ENCODE measurements at places on chromosomes 1 and 21. TPM values are rescaled to one million over a fixed set of nuclear protein-coding genes. Genes with fewer than 3 reads are reported as not detected.

GRCh38 chr1:246066573-246066972, 440.5 kb downstream of the SMYD3 start:
- H3K36me3 ChIP-seq: no peaks in the 10 kb centered on the region
- H3K4me3 ChIP-seq: peak overlapping the region; percentile 76
- H3K27ac ChIP-seq: no peak overlapping the region
- peaks cover 22% of the 10 kb centered on the region for H3K4me1 ChIP-seq
- H3K27me3 ChIP-seq: no peaks in the 10 kb centered on the region
- DNase-seq: peak; percentile 75

GRCh38 chr21:33668620-33669019, 26.3 kb downstream of the ITSN1 start:
- no peak overlapping the region for H3K27ac ChIP-seq
- no peaks in the 10 kb centered on the region for H3K4me1 ChIP-seq
- DNase-seq: no peak
- H3K4me3 ChIP-seq: no peak overlapping the region

DNA sequence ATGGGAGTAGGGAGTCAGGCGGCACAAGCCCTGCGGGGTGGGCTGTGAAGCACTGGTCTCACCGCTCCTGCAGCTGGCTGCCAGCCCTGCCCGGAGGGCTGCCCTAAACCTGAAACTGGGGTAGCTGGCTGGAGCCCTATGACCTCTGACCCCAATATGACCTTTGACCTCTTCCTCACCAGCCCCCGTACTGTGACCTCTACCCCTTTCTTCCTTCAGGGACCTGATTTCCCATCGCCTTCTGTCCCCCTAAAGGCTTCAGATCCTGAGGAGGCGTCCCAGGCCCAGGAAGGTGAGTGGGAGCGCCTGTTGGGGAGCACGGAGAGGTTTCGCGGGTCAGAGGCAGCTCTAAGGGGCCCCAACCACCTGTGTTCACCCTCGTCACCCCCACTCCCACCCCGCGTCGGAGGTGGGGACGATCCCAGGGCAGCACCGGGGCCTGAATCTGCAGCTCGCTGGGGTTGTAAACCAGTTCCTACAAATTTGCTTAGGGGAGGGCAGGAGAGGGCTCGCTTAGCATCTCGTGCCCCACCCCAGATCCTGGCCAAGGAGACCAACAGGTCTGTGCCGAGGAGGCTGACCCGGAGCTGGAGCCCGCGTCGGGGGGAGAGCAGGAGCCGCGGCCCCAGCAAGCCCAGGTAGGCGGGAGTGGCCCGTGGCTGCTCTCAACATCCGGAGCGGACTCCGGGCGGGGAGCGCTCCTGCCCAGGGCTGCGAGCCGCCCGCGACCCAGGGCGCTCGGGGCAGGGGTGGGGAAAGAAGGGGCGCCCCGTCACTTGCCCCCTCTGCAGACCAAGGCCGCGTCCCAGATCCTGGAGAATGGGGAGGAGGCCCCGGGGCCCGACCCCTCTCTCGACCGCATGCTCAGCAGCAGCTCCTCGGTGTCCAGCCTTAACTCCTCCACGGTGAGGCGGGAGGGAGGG, 7.3 kb downstream of the SYTL1 start:
- H3K36me3 ChIP-seq: no peaks in the 10 kb centered on the region
- H3K27me3 ChIP-seq: peaks cover 16% of the 10 kb centered on the region
- H3K27ac ChIP-seq: no peak overlapping the region
- DNase-seq: peak; percentile 92
- peak overlapping the region; percentile 73 for H3K4me3 ChIP-seq

DNA sequence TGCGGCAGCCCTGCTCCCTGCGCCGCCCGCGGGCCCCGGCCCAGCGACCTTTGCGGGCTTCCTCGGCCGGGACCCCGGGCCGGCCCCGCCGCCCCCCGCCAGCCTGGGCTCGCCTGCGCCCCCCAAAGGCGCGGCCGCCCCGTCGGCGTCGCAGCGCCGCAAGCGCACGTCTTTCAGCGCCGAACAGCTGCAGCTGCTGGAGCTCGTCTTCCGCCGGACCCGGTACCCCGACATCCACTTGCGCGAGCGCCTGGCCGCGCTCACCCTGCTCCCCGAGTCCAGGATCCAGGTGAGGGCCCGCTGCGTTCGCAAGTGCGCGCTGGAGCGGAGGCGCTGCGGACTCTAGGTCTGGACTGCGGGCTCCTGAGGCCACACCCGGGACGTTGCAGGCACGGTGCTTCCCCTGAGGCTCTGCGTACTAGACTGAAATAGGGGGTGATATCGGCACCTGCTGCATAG, 351 bp downstream of the MIXL1 start:
- H3K27me3 ChIP-seq: no peaks in the 10 kb centered on the region
- peak; percentile 81 for DNase-seq
- peaks cover 29% of the 10 kb centered on the region for H3K36me3 ChIP-seq
- H3K27ac ChIP-seq: no peak overlapping the region
- H3K4me1 ChIP-seq: peaks cover 10% of the 10 kb centered on the region

GRCh38 chr1:171460018-171460620, 25.2 kb upstream of the PRRC2C start:
- H3K27ac ChIP-seq: no peak overlapping the region
- DNase-seq: no peak
- no peak overlapping the region for H3K4me3 ChIP-seq

KPRP gene
- not detected for total RNA-seq

- no peaks in the 10 kb centered on the region for H3K36me3 ChIP-seq
- H3K4me1 ChIP-seq: no peaks in the 10 kb centered on the region
- DNase-seq: peak; percentile 87
- H3K27me3 ChIP-seq: no peaks in the 10 kb centered on the region
These were observed 15.1 kb downstream of the CASP9 start for GRCh38 chr1:15508700-15509487.

ELF3 gene
- 55.2 TPM for total RNA-seq

DNA sequence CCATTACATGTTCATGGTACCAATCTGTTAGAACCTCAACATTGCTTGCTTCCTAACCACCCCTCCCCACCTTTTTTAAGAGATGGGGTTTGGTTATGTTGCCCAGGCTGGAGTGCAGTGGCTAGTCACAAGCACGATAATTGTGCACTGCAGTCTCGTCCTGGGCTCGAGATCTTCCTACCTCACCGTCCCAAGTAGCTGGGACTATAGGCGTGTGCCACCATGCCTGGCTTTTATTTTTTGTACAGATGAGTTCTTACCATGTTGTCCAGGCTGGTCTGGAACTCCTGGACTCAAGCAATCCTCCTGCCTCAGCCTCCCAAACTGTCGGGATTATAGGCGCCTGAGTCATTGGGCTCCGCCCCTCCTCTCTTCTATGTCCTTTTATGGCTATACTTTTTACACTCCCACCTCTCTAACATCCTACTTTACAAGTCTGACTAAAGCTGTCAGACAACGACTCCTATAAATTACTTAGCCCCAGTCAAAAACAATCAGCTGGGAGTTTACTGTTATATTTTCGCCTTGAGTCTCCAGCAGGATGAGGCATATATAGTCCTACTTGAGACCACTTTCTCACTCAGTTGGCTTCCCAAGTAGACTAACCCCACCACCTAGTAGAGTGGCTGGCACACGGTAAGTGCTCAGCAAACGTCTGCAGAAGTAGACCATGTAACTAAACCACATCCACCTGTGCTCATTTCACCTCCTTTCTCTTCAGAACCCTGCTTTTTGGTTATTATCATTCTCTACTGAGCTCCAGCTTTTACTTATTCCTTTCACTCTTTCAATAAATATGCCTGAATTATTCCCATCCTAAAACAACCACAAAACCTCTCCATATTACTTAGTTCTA, 13.8 kb downstream of the ENSA start:
- peaks cover 93% of the 10 kb centered on the region for H3K36me3 ChIP-seq
- no peak overlapping the region for H3K27ac ChIP-seq
- no peaks in the 10 kb centered on the region for H3K27me3 ChIP-seq
- DNase-seq: no peak
- no peak overlapping the region for H3K4me3 ChIP-seq

- no peak overlapping the region for H3K4me3 ChIP-seq
- peaks cover 4% of the 10 kb centered on the region for H3K4me1 ChIP-seq
- no peak overlapping the region for H3K27ac ChIP-seq
- H3K36me3 ChIP-seq: no peaks in the 10 kb centered on the region
These were observed 183.0 kb upstream of the HOOK1 start for GRCh38 chr1:59631561-59632255.

DNA sequence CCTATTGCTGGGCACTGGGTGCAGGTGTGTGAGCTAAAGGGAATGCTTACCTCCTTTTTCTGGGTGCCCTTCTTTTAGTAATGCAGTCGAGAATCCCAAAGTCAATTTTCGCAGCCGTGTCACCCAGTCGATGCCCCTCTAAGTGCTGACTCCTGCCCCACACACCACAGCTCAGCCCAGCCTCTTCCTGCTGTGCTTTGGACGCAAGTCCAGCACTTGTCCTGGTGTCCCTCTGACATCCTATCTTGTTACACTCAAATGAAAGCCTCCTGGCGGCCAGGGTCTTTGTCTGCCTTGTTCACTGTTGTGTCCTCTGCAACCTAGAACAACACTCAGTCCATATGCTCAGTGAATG, 58.5 kb upstream of the RUNX3 start:
- peaks cover 7% of the 10 kb centered on the region for H3K4me1 ChIP-seq
- no peak overlapping the region for H3K4me3 ChIP-seq
- DNase-seq: no peak

DNA sequence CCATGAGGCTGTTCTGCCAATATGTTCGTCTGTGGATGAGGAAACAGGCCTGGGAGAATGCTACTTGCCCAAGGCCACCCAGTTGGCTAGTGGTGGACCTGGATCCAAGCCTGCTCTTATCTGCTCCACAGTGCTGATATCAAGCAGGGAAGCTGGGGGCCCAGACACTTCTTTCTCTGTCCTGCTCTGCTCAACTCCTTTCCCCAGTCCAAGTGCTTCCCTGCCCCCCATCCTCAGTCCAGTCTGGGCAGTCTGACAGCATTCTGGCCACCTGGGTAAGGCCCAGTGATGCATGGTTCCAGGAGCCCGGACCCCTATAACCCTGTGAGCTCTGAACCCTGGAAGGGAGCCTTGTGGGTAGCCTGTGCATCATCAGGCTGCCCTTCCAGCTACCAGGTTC, 4.2 kb upstream of the PAQR7 start:
- H3K27me3 ChIP-seq: no peaks in the 10 kb centered on the region
- no peak for DNase-seq
- no peaks in the 10 kb centered on the region for H3K4me1 ChIP-seq
- no peak overlapping the region for H3K27ac ChIP-seq

DENND2D gene
- total RNA-seq: 1.1 TPM

CACHD1 gene
- total RNA-seq: 29.2 TPM

DNA sequence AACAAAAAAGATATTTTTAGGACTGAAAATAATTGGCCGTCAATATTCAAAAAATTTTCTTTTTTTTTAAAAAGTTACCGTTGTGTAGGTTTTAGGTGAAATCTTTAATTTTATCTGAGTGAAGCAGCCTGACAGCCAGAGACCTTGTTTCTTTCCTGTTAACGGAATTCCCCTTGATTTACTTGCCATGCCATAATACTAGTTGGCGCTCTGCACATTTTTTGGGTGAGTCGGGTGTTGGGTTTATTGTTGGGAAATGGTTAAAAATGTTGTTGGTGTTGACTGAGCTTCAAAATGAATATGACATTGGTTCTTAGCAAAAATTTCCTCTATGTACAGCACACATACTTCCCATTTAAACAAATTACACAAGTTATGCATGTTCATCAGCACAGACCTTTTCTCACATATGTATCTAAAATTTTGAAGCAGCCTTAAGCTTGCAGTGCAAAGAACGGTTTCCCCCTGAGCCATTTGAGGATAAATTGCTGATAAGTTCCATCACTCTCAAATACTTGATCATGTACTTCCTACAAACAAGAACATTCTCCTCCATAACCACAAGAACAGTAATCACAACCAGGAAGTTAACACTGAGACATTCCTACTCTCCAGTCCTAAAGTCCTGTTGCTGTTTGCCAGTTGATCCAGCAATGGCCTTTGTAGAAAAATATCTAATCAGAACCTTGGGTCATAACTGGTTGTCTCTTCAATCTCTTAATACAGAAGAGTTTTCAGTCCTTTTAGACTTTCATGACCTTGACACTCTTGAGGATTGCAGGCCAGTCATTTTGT, 34.2 kb downstream of the CAMTA1 start:
- DNase-seq: no peak
- no peak overlapping the region for H3K27ac ChIP-seq
- H3K4me3 ChIP-seq: no peak overlapping the region
- no peaks in the 10 kb centered on the region for H3K36me3 ChIP-seq
- no peaks in the 10 kb centered on the region for H3K27me3 ChIP-seq

DNA sequence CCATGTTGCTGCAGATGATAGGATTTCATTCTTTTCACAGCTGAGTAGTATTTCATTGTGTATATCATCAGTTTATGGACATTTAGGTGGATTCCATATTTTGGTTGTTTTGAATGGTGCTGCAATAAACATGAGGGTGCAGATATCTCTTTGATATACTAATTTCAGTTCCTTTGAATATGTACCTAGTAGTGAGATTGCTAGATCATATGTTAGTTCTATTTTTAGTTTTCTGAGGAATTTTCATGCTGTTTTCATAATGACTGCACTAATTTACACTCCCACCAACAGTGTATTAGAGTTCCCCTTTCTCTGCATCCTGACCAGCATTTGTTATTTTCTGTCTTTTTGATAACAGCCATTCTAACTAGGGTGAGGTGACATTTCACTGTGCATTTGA, 82.1 kb downstream of the BRINP2 start:
- peaks cover 26% of the 10 kb centered on the region for H3K27me3 ChIP-seq
- DNase-seq: no peak
- no peak overlapping the region for H3K27ac ChIP-seq
